ENCODE measurements at places on chromosomes 7 and 10. TPM values are rescaled to one million over a fixed set of nuclear protein-coding genes. Genes with fewer than 3 reads are reported as not detected.

DNA sequence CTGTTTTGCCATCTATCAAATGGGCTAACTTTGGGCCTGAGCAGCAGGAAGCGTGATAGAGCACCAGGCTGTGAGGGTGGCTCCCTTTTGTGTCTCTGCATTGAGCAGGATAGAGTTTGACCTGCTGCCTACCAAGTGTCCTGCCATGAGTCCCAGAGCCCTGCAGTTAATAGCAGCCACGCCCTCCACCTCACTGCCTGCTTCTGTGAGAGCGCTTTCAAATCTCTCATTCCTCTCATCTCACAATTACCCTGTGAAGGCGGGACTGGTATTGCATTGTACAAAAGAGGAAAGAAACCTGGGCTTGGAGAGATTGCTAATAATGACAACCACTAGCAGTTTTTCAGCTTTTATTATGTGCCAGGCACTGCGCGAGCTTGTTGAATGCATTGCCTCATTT is 39.9 kb downstream of the UNC5B start:
- no peak for DNase-seq

GRCh38 chr7:37541810-37542443 is 93.3 kb upstream of the ELMO1 start:
- DNase-seq, result no peak

GRCh38 chr10:96509017-96509641 is 4.6 kb downstream of the TLL2 start:
- no peak for DNase-seq

- DNase-seq, result no peak
Observed at GRCh38 chr7:157335991-157336382, 817 bp upstream of the DNAJB6 start.

DNA sequence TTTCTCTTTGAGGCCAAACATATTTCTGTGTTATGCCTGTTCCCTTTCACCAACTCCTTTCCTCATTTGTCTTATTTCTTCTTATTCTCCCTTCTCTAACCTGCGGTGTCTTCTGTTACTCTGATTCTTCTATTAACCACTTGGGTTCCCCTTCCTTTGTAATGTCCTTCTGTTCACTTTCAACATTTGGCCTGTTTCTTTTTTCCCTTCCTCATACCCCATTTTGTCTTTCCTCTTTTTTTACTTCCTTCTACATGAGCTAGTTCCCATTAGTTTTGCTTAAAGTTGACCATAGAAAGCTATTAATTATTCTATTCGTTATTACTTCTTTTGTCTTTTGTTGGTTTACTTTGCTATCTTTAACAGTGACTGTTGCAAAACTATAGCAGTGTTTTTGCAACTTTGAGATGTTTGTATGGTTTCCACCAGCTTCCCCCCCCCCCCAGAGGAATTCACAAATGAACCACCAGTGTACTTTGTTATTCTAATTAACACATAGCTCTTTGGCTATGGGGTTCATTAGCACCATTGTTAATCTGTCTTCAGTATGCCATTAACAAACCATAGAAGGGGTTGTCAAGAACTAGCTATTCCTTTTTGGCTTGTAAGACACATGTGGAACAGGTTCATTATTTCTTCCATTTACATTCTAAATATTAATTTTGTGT is 2.9 kb downstream of the LRGUK start:
- no peak for DNase-seq

- DNase-seq, result no peak
Observed at GRCh38 chr10:72930276-72930675, 24.3 kb downstream of the PLA2G12B start.

DNA sequence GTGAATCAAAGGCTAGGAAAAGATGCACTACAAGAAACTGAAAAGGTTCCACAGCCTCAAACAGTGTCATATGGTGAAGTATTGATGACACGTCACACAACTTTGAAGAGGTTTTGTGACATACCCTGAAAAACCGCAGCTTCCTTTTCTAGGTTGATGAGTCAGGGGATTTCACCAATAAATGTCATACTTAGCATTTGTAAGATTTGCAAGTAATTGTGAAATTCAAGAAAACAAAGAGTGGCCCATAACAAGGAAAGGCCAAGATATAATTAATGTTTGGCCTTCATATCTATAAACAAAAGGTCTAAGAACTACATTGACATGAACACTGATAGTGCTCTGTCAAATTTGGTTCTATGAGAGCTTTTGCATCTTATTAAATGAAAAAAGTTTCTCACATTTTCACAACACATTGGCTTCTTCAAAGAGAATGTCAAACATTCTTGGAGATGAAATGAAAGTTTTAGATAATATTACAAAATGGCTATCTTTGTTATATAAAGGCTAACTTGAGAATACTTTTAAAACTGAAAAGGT is 62.0 kb upstream of the NAMPT start:
- peak; percentile 75 for DNase-seq

DNA sequence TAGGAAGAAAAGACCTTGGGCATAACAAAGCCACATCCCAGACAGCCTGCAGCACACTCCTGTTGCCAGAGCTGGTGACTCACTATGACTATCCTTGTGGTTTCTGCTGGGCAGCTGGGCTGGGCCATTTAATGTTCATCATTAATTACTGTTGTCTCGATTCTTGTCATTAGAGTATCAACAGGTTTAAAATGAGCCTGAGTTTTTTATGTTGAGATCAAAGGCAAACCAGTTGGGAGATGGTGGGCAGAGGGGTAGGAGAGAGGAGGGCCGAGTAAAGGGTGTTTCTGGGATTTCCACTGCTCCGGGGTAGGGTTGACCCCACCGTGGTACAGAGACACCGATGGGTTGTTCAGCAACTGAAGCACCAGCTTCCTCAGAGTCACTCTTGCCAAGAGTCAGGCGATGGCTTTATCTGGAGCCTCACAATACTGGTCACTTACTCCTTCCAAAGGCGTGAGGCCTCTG is 128.7 kb upstream of the LYZL1 start:
- DNase-seq, result no peak

DNA sequence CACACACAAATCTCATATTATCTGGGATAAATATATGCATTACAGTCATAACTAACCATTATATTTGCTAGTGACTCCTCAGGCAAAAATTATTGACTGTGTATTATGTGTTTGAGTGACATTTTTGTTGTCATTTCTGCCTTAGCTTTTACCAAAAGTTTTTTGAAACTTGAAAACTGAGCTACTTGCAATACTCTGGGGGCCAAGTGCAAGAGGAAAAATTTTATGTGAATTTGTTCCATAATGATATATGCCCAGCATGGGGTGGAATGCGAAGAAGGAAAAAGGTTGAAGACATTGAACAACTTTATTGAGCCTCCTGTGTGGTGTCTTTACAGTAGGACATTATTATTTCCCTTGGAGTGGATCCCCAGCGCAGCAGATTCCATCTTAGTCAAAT is 176.8 kb upstream of the FERD3L start:
- no peak for DNase-seq

- DNase-seq, result no peak
Observed at GRCh38 chr7:26549281-26549944, 257.8 kb downstream of the SNX10 start.

DNA sequence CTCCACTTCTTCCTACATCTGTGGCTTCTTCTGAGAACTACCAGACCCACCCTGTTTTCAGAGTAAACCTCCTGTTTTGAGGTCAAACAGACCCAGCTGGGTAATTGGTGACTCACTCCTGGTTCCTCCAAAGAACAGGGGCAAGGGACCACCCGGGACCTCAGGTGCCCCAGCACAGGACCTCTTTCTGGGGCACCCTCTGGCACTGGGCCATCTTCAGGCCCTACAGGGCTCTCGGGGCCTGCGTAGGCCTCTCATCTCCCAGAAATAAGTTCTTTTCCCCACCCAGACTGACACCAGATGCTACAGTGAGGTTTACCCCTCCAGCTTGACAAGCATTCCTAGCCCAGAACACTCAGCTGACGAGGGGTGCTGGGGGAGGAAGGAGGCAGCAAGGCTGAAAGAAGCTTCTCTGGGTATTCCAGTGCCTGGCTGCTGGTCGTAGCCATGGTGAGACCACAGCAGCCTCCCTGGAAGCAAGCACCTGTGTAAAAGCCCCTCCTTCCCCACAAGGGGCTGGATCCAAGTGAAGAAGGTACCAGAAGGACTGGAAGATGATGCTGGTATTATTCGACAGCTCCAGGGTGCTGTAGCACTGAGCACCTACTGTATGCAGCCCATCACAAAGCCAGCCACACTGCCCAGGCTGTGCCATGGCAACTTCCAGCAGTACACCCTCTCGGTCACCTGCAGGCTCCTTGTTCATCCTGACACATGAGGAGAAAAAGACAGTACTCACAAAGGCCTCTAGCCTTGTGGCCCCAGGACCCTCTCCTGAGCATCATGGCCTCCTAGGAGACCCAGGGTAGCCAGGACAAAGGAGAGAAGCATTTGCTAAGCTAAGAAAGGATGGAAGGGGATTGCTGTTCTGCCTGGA is 47.4 kb downstream of the ALOX5 start:
- DNase-seq, result peak; percentile 18

DNA sequence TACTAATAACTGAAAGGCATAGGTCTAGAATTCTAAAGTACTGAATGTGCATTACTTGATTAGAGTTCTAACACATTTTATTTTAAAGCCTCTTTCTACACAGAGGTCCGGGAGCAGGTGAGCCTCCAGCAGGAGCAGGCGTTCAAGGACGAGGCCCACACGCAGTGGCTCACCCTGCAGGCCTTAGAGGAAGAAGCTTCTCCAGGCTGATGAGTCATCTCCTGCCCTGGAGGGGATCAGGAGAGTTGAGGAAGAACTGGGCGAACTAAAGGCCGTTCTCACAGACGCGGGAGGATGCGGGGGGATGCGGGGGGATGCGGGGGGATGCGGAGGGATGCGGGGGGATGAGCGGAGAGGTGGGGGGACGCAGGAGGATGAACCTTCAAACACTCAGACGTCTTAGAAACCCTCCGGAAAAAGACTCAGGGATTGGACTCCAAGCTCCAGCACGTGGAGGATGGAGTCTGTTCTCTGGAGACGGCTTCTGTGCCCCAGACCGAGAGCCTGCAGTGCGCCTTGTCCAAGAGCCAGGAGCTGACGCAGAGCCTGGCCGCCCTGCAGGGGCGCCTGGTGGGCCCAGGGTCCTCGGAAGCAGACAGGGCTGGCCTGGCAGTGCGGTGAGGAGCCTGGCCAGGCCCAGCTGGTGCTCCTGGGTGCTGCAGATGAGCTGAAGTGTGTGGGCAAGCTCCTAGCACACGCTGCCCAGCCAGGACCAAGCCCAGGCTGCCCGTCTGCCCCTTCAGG is 433.7 kb upstream of the TPK1 start:
- no peak for DNase-seq

DNA sequence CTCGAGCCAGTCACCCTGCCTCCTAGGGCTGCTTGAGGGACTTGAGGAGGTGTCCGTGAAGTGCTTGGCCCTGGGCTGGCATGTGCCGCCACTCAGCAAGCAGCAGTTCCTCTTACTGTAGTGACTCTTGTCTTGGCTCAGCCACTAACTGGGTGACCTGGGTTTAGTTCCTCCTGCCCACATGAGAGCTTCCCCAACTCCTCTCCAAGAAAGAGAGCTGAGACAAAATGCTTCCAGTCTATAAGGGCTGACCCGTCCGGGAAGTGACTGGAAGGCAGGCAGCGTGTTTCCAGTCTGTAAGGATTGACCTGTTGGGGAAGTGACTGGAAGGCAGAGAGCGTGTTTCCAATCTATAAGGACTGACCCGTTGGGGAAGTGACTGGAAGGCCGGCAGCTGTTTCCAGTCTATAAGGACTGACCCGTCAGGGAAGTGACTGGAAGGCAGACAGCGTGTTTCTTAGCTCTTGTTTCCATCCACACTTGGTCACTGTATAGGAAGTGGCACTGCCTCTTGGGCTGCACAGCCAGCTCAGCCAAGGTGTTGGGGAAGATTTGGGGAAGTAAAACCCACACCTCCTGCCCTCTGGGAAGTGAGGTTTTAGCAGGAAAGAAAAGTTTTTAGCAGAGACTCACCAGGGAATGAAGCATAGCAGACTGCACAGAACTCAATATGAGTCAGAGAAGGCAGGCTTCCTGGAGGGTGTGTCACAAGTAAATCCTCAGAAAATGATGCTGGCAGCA is 53.3 kb upstream of the PPIF start:
- DNase-seq, result no peak

DNA sequence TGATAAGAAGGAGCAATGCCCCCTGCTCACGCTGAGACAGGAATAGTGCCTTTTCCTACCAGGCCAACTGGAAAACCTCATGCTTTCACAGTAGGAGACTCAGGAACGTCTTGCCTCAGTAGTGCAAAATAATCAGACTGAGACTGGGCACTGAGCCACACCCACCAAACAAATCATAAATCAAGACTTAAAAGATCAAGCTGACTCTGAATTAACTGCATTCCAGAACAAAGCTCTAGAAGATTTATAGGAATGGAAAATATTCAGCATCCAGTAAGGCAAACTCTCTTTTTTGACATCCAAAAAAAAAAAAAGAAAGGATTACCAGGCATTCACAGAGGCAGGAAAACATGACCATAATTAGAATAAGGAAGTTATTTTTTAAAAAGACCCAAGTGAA is 30.5 kb upstream of the SLC18A3 start:
- no peak for DNase-seq

- DNase-seq, result no peak
Observed at GRCh38 chr10:77771851-77772250, 134.2 kb upstream of the KCNMA1 start.

The ZNF107 gene
- total RNA-seq, result 8.0 TPM

The RPEL1 gene
- 0.17 TPM for total RNA-seq

The LRIT1 gene
- not detected for total RNA-seq

The CDNF gene
- total RNA-seq, result 1.8 TPM

The FAM237B gene
- total RNA-seq, result not detected

The UNCX gene
- total RNA-seq, result not detected

The CACNB2 gene
- total RNA-seq, result not detected

The TUBB8 gene
- not detected for total RNA-seq

The MMP21 gene
- total RNA-seq, result not detected

The TYSND1 gene
- total RNA-seq, result 12.5 TPM

The GAD2 gene
- total RNA-seq, result not detected

The ASZ1 gene
- not detected for total RNA-seq

The TACR2 gene
- total RNA-seq, result not detected

The C10orf67 gene
- total RNA-seq, result 3.2 TPM
